ENCODE measurements at places on chromosomes 16 and 17. TPM values are rescaled to one million over a fixed set of nuclear protein-coding genes. Genes with fewer than 3 reads are reported as not detected.

The WFDC1 gene
- 0.66 TPM for total RNA-seq

The SYT17 gene
- total RNA-seq = under 0.01 TPM

The C17orf107 gene
- 8.2 TPM for total RNA-seq

The CLEC19A gene
- total RNA-seq = not detected

The MGRN1 gene
- total RNA-seq = 29.2 TPM

The ATF7IP2 gene
- total RNA-seq = 5.0 TPM

The CCL4 gene
- not detected for total RNA-seq

The KRT25 gene
- total RNA-seq = not detected

The AANAT gene
- total RNA-seq = not detected

The ARSG gene
- 2.4 TPM for total RNA-seq

The CLEC3A gene
- total RNA-seq = not detected

The GP1BA gene
- total RNA-seq = not detected
